ENCODE measurements at places on chromosomes 2 and 18.

DNA sequence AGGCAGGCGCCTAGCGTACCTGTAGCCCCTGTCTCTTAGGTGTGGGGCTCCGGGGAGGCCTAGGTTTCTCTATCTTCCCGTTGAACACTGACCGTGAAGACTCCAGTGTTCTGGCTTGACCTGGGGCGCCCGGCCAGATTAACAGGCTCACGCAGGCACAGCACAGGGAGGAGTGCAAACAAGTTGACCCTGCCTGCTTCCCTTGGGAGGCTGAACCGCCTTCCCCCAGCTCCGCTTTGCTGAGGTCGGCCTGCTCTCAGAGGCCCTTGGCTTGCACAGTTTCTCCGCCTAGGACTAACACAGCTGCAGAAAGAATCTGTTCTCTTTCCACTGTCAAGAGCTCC is 567 bp downstream of the PCYOX1 start:
- DNase-seq = no peak

- DNase-seq = no peak
Measured at GRCh38 chr2:201806442-201807170, at the start of gene CDK15. Gene CDK15, plus strand, starts transcription at chr2:201806537. Its CDS starts 128 bp downstream, at chr2:201806665.

- no peak for DNase-seq
Measured at GRCh38 chr2:121483846-121484245, 46.8 kb upstream of the RNU4ATAC start.

DNA sequence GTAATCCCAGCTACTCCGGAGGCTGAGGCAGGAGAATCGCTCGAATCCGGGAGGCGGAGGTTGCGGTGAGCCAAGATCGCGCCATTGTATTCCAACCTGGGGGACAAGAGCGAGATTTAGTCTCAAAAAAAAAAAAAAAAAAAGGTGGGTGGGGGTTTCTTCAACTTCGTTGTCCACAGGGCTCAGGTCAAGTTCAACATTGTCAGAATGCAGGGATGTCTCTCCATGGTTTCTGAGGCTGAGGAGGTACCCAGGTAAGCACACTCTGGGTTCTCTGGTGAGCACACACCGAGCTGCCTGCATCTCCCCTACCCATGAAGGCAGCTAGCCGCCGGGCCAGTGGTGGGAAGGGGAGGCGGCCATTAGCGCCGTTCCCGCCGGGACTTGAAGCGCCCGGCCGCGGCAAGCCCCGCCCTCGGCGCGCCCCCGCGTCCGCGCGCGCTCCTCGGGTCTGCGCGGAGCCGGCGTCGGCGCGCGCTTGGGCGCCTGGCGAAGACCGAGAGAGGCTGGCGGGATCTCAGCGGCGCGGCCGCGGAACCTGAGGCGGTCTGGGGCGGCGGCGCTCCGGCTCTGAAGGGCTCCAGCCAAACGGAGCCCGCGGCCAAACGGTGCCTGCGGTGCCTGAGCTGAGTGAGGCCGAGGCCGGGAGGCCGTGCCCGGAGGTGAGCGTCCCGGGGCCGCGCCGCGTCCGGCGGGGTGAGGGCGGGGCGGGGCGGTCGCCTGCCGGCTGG is at the start of gene UBXN2A:
TSS of gene UBXN2A (plus strand) at position 477 of the 731 bp plus-strand sequence. CDS start 17,852 bp downstream, outside the sequence.
- DNase-seq = peak; percentile 94

- peak; percentile 37 for DNase-seq
Measured at GRCh38 chr2:181742922-181743722, 62.8 kb upstream of the NEUROD1 start.

GRCh38 chr2:151651274-151651673 is 83.0 kb downstream of the NEB start:
- no peak for DNase-seq

- DNase-seq = no peak
Measured at GRCh38 chr18:49096021-49096420, 145.3 kb upstream of the SMAD7 start.

GRCh38 chr2:71647356-71647755 is 194.0 kb downstream of the DYSF start:
- DNase-seq = no peak

- no peak for DNase-seq
Measured at GRCh38 chr2:27831279-27832050, 58.7 kb downstream of the RBKS start.

GRCh38 chr18:37660658-37661057 is 95.1 kb upstream of the CELF4 start:
- no peak for DNase-seq

DNA sequence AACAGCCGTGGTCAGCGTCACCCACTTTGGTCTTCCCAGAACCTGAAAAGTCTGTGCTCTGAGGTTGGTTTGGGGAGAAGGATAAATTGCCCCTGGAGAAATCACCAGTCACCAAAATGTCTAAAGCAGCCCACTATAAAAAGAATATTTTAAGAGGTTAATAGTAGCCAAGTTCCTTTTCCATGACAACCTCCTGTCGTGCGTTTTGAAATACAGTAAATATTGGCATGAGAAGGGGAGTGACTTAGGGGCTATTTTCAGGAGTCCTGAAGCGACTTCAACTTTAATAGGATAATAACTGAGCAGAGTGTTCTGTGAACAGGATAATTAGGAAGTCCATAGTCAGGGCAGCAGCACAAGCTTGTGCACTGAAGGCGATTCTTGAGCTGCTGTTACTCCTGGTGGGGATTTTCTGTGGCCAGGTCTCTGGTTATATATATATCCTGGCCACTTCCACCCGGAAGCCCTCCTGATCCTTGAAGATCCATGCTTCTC is 49.3 kb downstream of the RNF144A start:
- DNase-seq = no peak
